ENCODE measurements at places on chromosomes 13 and 19. TPM values are rescaled to one million over a fixed set of nuclear protein-coding genes. Genes with fewer than 3 reads are reported as not detected.

DNA sequence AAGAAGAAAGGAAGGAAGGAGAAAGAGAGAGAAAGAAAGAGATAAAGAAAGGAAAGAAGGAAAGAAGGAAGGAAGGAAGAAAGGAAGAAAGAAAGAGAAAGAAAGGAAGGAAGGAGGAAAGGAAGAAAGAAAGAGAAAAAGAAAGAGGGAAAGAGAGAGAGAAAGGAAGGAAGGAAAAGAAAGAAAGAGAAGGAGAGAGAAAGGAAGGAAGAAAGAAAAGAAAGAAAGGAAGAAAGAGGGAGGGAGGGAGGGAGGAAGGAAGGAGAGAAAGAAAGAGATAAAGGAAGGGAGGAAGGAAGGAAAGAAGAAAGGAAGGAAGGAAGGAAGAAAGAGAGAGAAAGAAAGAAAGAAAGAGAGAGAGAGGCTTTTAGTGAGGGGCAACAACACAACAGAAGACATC lies 135.1 kb upstream of the VSTM2B start:
- no peak for DNase-seq
- H3K4me1 ChIP-seq = no peaks in the 10 kb centered on the region
- peaks cover 7% of the 10 kb centered on the region for H3K27me3 ChIP-seq
- no peak overlapping the region for H3K27ac ChIP-seq
- H3K4me3 ChIP-seq = no peak overlapping the region

GRCh38 chr19:48476176-48476575 lies 7.0 kb downstream of the CYTH2 start:
- no peak for DNase-seq

Gene LENG9
- total RNA-seq = 4.4 TPM

Gene ZNF320
- total RNA-seq = 4.0 TPM

DNA sequence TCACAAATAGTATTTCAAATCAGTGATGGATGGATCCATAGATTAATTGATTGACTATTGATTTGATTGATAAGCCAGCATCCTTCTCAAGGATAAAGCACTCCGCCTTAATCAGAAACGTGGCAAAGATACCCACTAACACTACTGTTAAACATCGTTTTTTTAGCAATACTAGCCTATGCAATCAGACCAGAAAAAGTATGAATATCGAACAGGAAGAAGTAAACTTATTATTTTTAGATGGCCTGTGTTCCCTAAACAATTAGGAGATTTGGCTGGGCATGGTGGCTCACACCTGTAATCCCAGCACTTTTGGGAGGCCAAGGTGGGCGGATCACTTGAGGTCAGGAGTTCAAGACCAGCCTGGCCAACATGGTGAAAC lies 49.5 kb downstream of the MYH14 start:
- H3K36me3 ChIP-seq = peaks cover 2% of the 10 kb centered on the region
- H3K4me3 ChIP-seq = no peak overlapping the region
- H3K4me1 ChIP-seq = no peaks in the 10 kb centered on the region
- H3K27me3 ChIP-seq = peaks cover 29% of the 10 kb centered on the region
- no peak overlapping the region for H3K27ac ChIP-seq

GRCh38 chr13:28373810-28374209 lies 121.1 kb downstream of the FLT1 start:
- no peaks in the 10 kb centered on the region for H3K36me3 ChIP-seq
- H3K4me3 ChIP-seq = no peak overlapping the region
- no peak overlapping the region for H3K27ac ChIP-seq
- DNase-seq = no peak

Gene U2AF2
- 258 TPM for total RNA-seq

DNA sequence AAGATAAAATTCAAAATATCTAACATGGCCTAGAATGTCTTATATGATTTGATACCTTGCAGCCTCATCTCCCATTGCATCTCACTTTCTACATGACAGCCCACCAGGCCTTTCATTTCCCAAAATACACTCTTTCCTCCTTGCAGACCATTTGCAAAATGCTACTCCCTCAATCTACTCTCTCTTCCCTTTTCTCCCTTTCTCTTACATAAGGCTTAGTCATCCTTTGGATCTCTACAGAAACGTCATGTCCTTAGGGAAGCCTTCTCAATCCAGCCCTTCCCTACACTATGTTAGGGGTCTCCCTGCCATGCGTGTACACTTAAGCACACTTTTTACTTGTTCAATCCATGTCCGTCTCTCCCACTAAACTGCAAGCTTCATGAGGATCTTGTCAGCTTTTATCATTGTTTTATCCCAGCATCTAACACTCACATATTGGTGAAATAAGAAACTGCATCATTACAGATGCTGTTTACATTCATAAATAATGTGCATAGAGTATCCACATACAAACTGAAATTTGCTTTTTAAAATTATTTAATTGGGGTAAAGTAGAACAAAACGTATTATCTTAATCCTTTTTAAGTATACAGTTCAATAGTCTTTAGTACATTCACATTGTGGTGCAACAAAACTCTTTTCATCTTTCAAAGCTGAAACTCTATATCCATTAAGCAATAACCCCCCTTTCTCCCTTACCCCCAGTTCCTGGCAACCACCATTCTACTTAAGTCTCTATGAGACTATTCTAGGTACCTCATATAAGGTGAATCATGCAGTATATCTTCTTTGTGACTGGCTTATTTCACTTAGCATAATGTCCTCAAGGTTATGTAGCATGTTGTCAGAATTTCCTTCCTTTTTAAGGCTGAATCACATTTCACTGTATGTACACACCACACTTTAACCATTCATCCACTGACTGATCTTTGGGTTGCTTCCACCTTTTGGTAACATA lies 11.5 kb upstream of the WBP4 start:
- DNase-seq = no peak
- no peaks in the 10 kb centered on the region for H3K27me3 ChIP-seq
- peaks cover 26% of the 10 kb centered on the region for H3K4me1 ChIP-seq

Gene FGF21
- not detected for total RNA-seq

All from T-helper 17 cell (primary cell).